Iris pigment epithelial cell (primary cell): ENCODE measurements at places on chromosomes 2 and 18.

DNA sequence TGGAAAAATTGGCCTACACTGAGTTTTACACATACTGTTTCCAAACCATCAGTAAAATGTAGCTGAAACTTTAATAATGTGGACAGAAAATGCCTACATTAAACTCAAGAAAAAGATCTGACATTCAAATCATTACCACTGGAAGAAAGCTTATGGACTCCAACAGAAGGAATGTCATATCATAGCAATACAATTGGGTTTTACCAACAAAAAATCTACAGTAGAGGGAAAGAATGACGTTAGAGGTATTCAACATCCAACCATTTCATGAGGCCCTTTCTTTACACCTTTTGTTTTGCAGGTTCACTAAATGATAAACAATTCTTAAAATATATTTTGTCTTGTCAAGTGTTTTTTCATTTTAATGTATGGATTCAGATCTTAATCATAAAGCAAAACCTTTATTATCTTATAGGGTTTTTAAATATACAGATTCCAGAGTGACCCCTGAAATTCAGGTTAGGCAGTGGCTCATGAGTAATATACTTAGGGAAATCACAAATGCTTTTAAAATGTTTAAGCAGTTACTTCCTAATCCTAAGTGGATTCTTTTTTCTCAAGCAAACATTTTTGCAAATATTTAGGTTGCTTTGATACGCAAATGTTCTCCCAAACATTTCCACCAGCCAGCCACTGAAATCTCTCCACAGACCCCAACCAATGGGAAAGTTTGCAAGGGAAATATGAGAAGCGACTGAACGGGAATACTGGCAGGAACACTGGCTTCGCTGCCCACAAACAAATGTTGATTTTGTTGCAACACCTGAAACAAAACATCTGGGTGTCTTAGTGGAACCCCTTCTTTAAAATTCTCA is 168.7 kb downstream of the TCF4 start:
- no peak for DNase-seq

GRCh38 chr18:67282796-67283195 is 233.7 kb downstream of the DSEL start:
- no peak for DNase-seq

DNA sequence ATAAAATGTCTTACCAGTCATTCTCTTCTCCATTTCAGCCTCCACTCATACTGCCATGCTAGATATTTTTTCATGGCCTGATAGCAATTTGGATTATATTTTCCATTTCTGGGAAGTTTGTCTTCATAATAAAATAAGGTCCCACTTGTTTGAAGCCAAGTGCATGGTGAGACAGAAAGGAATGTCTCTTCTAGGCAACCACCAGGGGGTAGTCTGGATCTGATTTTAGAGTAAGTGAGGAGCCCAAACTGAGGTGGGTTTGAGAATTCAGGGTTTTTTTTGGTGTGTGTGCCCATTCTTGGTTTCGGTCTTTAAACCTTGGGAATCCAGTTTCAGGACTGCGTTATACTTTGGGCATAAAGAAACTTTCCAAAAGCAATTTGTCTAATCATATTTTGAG is 315.5 kb downstream of the RPRM start:
- DNase-seq: peak; percentile 3

GRCh38 chr2:148885988-148886387 is 11.0 kb downstream of the KIF5C start:
- no peak for DNase-seq

DNA sequence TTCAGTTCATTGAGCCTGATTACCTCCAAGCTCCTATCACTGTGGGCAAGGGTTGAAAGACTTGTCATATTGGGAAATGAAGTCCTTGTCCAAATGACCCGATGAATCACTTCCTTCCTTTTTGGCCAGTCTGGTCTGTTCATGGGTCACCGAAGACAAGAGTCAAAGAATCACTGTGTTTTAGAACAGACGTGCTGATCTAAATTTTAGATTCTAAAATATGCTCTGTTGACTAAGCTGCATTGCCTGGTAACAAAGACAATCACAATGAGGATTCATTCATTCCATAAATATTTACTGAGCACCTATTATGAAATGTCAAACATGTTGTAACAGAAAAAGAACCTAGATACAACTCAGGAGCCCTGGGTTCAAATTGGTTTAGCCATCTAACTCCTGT is 99.4 kb upstream of the RND3 start:
- DNase-seq: peak; percentile 80

DNA sequence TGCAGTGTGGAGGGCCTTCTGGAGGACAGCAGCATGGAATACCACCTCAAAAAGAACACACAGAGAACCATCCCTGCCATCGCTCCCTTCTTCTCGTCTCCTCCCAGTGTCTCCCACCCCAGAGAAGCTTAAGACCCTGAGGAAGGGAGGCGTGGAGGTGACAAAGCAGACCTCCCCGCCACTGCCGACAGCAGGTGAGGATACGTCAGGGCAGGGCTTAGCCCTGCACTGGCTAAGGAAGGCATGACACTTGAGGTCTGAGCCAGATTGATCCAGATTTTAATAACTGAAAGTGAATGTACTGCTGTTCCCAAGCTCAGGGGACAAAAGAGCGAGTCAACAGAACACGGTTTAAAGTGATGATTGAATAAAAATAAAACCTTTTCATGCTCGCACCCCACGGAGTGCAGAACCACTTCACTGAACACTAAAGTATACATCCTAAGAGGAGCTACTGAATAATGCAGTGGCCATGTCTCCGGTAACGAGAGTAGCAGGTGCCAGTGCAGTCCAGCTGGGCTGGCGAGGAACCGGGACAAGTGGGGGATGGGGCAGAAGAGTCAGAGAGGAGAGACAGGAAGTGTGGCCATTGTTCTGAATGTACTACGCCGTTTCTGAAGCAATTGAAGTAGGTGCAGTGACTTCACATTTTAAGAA is 391.0 kb downstream of the CDH2 start:
- DNase-seq: no peak

DNA sequence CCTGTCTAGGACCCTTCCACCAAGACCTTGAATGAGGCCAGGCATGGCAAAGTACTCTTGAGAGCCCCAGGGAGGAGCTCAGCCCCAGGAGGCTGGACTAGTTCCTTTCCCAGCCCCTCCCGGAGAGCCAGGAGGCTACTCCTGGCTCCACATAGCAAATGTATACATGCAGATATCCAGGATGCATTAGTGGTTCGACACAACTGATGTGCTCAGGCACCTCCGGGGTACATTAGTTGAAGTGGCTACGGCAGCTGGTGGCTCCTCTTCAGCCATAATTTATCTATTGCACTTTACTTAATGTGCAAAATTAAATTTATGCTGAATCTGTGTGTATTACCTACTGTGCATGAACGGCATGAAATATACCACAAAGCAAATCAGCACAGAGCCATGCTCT is 182.8 kb upstream of the MEIS1 start:
- DNase-seq: no peak

DNA sequence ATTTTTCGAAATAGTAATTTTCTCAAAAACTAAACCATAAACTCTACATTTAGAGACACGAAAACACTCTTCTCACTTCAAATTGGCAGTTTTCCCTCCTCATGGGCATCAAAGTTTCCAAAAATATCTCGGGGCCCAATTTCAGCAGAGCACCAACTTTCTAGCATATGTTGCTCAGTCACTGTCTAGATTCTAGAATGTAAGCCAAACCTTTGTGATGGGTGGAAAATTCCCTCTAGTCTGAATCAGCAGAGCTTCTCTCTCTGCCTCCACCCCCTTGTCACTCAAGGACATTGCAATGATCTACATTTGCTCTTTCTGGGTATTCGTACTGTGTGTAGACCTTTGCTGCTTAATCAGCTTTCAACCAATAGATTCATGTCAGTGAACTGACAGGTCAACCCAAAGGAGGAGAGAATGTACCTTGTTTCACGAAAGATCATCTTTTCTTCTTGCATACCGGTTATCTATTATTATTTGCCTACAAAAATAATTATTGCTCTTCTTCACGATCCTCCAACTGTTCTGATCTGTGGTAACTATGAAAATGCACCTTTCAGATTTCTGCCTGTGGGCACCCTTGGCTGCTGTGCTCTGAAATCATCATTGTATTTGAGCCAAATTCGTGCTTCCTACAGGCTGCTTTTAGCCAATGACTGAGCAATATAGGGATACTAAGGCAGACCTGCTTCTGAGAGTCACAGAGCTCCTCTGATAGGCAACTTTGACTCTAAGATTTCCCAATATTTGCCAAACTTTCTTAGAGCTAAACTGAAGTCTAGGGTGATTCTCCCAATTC is 38.7 kb upstream of the GLS start:
- peak; percentile 85 for DNase-seq

GRCh38 chr2:181790716-181791649 is 100.5 kb upstream of the ITPRID2 start:
- DNase-seq: peak; percentile 98

DNA sequence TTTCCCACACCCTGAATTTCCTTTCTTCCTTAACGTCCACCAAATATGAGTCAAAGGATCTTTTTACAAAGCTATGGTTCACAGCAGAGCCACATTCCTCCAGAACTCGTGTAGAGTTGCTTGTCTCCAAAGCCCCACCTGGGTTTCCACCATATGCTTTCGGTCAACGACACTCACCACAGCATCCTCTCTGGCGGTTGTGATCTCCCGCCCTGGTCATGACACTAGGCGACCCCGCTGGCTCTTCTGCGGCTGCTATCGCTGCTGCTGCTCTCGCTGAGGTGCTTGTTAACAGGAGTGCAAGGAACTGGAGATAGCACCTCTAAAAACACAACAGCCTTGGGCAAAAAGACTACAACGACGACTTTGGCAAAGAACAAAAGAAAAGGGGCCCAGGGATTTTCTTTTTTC is 340 bp downstream of the SLC40A1 start:
- peak; percentile 15 for DNase-seq

GRCh38 chr2:20486571-20486970 is 39.7 kb downstream of the RHOB start:
- no peak for DNase-seq

GRCh38 chr2:159553727-159554126 is 62.6 kb downstream of the BAZ2B start:
- DNase-seq: no peak

DNA sequence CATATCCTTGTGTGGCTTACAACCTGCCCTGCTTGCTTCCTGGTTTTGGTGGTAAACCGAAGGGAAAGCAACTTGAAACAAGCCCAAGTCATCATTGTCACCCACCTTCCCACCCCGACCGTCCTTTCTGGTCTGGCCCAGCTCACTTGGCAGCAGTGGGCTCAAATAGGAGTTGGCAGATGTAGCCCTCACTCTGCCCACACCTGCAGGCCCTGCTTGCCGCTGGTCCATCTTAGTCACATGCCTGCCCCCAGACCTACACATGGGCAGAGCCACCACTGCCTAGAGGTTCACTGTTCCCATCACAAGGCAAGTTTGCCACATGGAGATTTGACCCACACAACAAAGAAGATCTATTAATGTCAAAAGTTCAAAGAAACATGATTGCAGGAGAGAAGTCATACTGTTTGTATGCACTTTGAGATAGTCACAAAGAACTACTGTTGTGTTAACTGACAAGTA is 9.3 kb downstream of the EIPR1 start:
- DNase-seq: no peak

DNA sequence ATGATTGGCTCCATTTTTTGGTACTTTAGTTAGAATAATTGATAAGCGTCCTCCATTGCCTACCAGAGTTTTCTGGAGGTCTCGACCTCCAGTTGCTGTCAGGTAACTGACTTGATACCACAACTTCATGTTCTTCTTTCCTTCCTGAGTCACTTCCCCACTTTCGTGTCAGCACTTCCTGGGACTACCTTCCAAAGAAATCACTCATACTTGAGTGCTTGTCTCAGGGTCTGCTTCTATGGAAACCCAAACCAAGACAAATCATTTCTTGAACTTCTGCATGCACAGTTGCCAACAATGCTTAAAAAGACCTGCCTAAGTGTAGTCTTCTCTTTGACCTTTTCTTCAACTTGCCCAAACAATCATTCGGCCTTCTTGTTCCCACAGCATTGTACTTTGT is 210.3 kb upstream of the ETAA1 start:
- DNase-seq: no peak

- no peak for DNase-seq
These were observed 23.7 kb upstream of the DSC2 start for GRCh38 chr18:31125878-31126277.

GRCh38 chr2:63537306-63537705 is 51.0 kb downstream of the WDPCP start:
- peak; percentile 51 for DNase-seq

- DNase-seq: peak; percentile 12
These were observed 23.3 kb downstream of the MAPRE3 start for GRCh38 chr2:26993768-26994167.

DNA sequence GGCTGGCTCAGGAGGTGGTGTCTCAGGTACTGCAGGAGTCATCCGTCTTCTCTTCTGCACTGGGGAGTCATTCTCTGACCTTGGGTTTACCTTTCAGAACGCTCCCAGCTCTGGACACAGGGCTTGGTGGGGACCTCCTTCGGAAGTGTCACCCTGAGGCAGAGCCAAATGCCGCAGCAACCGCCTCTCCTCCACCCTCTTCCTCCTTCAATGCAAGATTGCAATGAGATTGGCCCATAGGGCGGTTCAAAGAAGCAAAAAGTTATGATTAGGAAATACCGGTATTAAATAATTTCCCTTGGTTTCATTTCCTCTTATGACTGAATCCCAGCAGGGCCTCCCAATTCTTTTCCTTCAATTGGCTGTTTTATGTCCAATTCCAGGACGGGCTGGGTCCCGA is 178.8 kb downstream of the ACKR3 start:
- peak; percentile 33 for DNase-seq

GRCh38 chr2:1586923-1587840 is 157.1 kb downstream of the PXDN start:
- no peak for DNase-seq

- DNase-seq: no peak
These were observed 198.2 kb downstream of the NDUFA10 start for GRCh38 chr2:239826786-239827522.

DNA sequence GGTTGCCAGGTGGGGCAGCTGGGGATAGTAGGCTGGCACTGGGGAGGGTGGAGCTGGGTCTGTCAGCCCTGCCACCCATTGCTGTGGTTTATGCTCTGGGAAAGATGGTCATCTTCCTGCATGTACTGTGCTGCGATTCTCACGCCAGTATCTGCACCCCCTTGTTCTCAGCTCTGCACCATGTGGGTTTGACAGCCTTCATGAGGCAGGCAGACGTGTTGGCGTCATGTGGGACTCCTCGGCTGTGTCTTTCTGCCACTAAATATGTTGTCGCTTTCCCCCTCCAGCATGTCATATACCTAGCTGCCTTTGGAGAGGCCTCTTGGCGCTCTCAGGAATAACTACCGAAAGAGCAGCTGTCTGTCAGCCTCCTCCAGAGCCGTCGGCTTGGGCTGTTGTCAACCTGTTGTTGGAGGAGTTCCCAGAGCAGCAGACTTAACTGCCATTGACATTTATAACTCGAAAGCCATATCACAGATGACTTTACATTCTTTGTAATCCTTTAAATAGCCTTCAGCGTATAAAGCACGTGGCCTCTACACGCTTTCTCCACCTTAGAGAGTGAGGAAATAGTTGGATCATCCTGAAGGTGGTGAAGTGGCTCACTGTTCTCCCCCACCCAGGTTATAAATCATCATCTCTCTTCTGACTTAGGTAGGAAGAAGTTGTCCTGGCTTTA is 80.4 kb upstream of the MGAT5 start:
- DNase-seq: no peak

DNA sequence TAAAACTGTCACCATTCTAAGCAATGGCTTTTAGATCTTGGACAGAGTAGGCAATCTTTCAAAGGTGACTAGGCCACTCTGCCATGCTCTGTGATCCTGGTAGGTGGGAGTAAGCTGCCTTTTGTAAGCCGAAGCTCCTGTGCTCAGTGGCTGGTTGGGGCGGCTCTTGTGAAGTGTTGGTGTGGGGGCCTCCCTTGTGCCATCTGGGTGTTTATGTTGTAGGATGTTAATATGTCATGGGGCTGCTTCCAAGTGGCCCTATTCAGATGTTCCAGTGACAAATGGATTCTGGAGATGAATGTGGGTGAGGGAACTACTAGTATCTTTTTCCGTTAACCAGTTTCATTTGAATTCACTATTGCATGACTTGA is 116.8 kb upstream of the SPRED2 start:
- no peak for DNase-seq
